ENCODE measurements at places on chromosomes 2 and 18.
A peak's percentile ranks its signal among the peaks of the same experiment; 100 is the strongest.

GRCh38 chr2:109685453-109685852, 71.3 kb downstream of the SOWAHC start:
- DNase-seq: no peak

DNA sequence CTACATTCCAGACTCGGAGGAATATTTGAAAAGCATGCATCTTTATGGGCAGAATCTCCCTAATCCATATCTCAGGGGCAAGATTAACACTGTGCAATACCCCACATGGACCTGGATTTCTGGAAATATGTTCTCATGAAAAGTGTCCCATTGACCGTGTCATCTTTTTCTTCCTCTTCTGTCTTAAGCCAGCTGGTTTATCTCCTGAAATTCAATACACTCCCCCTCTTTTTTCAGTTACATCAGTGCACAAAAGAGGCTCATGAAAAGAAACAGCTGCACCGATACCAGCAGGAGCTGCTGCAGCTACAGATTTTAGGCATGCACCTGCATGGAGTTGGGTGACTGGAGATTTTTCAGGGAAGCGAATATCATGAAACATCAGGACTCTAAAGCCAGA, 117.2 kb downstream of the SLC4A3 start:
- no peak for DNase-seq

DNA sequence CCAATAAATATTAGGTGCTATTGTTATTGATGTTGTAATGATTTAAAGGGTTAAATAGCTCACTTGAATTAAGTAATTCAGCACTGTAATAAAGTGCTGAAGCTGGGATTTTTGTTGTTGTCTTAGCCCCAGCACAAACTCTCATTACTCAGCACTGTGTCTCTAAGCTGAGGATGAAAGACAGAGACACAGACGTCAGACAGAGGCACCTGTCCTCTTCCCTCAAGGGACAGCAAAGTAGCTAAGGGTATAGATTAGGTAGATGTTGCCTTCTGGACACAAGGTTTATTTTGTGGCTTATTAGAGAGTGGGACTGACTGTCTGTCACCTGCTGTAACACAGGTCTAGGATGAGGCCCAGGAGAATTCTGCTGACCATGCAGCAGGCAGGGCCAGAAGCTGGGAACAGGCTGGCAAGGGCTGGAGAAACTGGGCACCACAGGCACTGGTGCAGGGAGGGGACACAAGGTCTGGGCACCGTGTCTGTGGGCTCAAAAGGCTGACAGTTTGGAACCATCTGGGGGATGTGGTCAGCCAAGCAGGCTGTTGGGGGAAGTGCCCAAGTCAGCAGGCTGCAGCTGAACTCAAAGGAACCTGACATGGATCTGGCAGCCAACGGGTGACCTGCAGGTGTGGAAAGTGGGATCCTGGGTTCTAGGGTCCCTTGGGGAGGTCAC, 20.0 kb upstream of the PTPN4 start:
- no peak for DNase-seq

GRCh38 chr18:62183578-62184195, 3.2 kb downstream of the PIGN start:
- peak; percentile 49 for DNase-seq

DNA sequence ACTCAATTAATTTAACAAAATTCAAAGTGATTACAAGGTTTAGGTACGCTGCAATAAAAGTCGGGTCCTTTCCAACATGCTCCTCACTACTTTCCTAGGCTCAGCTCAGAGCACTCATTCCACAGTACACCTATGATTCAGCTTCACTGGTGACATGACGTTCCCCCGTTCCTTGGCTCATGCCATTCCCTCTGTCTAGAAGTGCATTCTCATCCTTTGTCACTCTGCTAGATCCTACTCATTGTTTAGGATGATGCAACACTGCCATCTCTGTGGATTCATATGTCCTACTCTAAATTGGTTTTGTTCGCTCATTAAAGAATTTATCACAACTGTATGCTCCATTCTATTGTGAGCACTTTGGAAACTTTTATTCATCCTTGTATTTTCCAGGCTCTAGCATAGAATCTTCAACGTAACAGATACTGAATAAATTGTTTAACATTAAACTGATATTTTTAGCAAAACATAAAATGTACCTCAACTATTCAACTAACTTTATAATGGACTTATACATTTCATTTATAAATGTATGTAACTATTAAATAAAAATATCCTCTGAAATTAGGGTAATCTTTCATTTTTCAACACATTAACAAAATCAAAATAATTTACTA, 78.6 kb downstream of the FAM228A start:
- no peak for DNase-seq

- no peak for DNase-seq
Measured at GRCh38 chr18:75455249-75456198, 28.0 kb upstream of the SMIM21 start.

- peak; percentile 87 for DNase-seq
Measured at GRCh38 chr2:7203056-7203467, 285.9 kb downstream of the RNF144A start.

GRCh38 chr2:28622101-28622499, 126.2 kb downstream of the PLB1 start:
- DNase-seq: no peak

GRCh38 chr2:111058264-111058663, 62.5 kb upstream of the BCL2L11 start:
- no peak for DNase-seq

- no peak for DNase-seq
Measured at GRCh38 chr2:214365549-214365948, 45.3 kb upstream of the VWC2L start.

DNA sequence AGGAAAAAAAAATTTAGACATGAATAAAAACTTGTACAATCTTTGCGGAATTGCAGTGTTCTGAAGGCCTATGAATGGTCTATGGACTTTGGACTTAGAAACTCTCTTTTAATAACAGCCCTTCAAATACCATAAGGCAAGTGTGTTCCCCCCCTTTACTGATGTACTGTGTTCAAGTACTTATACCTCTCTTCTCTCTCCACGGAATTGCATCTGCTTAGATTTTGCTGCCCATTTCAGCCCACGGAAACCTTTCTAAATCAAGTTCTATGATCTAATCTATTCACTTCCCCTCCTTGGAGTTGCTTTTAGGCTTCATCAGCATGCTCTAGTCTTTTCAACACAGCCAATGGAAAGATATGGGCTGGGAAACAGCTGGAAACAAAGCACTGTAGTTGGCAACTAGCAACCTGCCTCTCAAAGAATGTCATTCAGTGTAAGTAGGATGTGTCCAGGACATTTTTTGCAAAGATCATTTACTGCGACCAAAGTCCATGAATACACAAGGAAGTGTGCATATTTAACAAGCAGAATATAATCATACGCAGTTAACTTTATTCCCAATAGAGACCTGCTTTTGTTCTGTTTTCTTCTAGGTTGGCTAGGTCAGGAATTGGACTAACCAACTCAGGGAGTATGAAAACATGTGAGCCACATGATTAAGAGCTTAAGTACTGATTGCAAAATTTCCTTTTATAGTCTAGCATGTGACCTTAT, 58.0 kb downstream of the SLC40A1 start:
- DNase-seq: no peak

GRCh38 chr18:28514699-28515098, 337.8 kb upstream of the CDH2 start:
- no peak for DNase-seq
